ENCODE measurements at places on chromosomes 3 and 15.

DNA sequence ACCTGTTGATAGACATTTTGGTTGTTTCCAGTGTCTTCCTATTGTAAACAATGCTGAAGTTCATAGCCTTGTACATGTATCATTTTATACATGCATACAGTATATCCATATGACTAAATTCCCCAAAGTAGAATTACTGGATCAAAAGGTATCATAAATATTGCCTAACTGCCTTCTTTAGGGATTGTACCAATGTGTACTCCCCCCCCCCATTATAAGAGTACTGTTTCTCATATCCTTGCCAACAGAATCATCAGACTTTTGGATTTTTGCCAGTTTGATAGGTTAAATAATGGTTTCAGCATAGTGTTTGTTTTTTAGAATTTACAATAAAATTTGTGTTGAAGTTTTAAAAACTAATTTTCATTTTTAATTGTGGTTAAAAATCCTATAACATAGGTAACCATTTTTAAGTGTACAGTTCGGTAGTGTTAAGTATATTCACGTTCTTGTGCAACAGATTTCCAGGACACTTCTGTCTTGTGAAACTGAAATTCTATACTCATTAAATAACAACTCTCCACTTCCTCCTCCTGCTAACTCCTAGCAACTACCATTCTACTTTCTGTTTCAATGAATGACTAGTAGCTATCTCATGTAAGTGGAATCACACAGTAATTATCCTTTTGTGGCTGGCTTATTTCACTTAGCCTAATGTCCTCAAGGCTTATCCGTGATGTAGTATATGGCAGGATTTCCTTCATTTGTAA, 30.8 kb upstream of the MAP3K13 start:
- peak; percentile 48 for DNase-seq

GRCh38 chr3:197734667-197735318, 1.9 kb downstream of the RUBCN start:
- DNase-seq = no peak

DNA sequence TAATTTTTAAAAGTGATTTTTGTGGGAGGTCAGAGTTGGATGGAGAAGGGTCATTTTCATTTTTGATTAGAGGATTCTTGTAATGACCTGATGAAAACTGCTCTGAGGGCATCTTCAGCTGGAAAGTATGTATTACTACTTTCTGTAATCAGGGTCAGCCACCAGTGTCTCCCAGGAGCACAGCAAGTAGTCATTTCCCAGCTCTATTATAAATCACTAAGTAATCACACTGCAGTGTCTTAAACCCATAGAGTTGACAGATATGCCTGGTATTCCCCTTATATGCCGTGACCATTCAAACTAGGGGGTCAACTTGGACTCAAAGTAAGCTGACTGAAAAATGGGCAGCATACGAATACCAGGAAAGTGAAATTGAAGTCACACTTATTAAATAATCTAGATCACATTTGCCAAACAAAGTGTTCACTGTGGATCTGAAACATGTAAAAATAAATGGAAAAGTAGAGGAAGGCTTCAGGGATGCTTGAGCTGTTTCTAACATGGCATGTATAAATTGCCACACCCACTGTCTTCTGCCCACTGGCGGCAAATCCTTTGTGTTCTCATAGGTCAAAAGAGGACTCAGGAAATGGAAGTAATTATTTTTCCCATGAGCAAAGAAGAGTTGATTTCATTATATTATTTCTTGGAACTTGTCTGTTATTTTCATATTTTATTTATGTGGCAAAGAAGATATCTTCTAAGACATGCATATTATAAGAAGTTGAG, 105.7 kb downstream of the MBNL1 start:
- DNase-seq = no peak

DNA sequence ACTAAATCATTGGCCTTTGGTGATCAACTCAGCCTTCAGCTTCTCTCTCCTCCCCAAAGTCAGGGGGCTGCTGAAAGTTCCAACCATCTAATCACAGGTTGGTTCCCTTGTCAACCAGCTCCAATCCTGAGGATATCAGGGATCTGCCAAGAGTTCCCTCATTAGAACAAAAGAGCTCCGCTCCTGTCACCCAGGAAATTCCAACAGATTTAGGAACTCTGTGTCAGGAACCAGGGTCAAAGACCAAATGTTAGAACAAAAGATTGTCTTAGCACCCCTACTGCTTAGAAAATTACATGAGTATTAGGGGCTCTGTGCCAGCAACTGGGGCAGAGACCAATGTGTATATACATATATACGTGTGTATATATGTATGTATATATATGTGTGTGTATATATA, 32.3 kb upstream of the RAB7A start:
- DNase-seq = no peak

DNA sequence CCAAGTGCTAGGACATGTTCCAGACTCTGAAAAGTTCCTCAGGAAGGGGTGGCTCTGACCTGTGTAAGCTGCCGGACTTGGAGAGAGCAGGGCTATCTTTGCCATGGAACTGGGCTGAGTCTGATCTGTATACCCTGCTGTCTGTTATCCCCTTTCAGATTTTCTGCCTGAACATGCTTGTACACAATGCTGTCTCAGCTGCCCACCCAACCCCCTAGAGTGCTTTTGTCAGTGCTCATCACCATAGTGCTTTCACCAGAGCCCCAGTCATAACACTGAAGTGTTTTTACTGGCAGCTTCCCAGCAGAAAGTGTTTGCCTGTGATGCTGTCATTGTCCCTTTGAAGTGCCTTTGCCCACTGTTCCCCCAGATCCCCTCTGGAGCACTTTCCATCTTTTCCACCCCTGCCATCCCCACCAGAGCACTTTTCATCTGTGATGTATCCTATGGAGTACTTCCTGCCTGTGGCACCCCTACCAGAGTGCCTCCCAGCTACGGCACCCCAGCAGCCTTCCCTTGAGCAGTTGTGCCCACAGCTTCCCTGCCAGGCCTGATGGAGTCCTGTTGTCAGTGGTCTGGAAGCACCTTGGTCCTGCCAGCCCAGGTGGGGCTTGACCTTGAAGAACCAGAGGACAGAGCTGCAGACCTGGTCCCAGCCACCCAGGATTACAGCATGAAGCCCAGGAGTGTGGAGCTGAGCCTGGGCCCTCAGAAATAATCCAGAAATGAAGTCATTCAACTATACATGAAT, 397.7 kb downstream of the DIPK2A start:
- peak; percentile 83 for DNase-seq

- DNase-seq = no peak
Observed at GRCh38 chr15:75228787-75229186, 27.1 kb downstream of the C15orf39 start.

DNA sequence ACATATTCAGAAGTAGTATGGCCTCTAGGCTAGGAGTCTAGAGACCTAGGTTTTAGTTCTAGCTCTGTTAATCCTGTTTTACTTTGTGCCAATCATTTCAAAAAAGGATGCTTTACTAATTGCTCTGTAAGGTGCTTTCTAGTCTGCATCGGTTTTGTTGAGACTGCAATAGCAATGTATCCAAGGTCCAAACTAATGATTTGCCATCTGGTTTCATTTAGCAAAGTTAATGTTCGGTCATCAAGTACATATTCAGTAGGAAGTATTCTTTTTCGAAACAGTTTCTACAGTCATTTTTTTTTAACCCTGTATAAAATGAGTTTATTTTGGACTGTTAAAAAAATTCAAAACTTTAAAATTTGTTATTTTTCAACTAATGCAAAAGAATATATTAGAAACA, 2.0 kb upstream of the GALK2 start:
- no peak for DNase-seq

- DNase-seq = no peak
Observed at GRCh38 chr3:162704238-162704637, 1207.6 kb downstream of the OTOL1 start.

DNA sequence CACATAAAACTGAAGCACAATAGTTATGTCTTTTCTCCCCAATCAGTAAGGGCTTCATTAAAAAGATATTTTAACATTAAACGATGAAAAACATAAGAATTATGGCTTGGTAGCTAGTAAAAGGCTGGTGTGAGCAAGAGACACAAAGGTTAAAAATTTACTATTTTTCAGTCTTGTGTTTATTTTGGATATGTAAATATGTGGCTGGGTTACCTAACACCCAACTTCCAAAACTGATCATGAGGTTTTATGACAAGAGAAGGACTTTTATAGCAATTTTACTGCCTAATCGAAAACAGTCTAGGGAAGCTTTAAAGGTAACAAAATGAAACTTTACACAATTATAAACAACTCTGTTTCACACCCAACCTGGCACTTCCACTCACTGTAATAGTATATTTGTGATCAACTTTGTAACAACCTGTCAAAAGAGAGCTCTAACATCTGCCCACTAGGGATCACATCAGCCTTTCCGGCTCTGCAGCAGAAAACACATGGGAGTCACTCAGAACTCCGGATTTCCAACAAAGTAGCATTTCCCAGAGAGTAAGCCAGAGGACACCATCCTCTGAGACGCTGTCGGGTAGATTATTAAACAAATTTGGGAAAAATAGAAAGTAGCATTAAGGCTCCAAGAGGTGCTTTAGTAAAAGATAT, 123.4 kb upstream of the C2CD4B start:
- DNase-seq = no peak

DNA sequence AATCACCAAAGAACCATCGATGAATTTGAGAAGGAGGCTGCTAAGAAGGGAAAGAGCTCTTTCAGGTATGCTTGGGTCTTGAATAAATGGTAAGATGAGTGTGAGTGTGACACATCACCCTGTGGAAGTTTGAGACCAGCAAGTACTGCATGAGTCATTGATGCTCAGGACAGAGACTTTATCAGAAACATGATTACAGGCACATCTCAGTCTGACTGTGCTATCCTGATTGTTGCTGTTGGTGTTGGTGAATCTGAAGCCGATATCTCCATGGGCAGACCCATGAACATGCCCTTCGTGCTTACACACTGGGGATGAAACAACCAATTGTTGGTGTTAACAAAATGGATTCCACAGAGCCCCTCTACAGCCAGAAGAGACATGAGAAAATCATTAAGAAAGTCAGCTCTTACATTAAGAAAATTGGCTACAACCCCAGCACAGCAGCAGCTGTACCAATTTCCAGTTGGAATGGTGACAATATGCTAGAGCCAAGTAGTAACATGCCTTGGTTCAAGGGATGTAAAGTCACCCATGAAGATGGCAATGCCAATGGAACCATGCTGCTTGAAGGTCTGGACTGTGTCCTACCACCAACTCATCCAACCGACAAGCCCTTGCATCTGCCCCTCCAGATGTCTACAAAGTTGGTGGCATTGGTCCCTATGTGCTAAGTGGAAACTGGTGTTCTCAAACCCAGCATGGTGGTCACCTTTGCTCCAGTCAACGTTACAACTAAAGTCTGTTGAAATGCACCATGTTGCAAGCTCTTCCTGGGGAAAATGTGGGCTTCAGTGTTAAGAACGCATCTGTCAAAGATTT, 20.5 kb downstream of the TM4SF4 start:
- DNase-seq = no peak

GRCh38 chr3:188818282-188818681, 353.5 kb upstream of the TPRG1 start:
- no peak for DNase-seq

- no peak for DNase-seq
Observed at GRCh38 chr15:73867956-73868355, 5.4 kb upstream of the TBC1D21 start.

- peak; percentile 27 for DNase-seq
Observed at GRCh38 chr3:178244733-178245709, 291.2 kb upstream of the KCNMB2 start.

- DNase-seq = no peak
Observed at GRCh38 chr3:101513419-101513986, 491 bp upstream of the SENP7 start.

DNA sequence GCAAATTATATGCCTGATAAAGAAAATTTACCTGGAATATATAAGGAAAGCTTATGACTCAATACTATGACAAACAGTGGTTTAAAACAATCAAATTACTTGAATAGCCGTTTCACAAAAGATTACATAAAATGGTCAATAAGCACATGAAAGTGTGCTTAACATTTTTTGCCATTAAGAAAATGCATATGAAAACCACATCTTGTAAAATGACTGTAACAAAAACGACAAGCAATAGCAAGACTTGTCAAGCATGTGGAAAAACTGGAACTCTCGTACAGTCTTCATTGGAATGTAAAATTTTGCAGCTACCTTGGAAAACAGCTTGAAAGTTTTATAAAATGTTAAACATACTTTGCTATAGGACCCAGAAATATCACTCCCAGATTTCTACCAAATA, 1110.3 kb downstream of the NAALADL2 start:
- DNase-seq = no peak

DNA sequence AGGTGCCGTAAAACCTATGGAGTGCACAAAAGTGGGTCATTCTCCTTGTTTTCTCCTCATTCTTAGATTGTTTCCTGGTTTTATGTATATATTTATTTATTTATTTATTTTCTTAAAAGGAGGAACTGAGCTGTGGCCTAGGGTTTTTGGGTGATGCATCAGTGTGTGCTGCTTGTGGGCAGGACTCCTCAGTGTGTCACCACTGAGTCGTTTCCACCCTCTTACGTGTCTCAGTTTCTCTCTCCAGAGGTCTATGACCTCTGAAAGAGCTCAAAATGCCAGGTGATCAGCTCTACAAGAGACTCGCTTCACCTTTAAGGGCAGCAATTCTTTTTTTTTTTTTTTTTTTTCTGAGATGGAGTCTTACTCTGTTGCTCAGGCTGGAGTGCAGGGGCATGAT, 72.9 kb downstream of the CD200 start:
- no peak for DNase-seq

DNA sequence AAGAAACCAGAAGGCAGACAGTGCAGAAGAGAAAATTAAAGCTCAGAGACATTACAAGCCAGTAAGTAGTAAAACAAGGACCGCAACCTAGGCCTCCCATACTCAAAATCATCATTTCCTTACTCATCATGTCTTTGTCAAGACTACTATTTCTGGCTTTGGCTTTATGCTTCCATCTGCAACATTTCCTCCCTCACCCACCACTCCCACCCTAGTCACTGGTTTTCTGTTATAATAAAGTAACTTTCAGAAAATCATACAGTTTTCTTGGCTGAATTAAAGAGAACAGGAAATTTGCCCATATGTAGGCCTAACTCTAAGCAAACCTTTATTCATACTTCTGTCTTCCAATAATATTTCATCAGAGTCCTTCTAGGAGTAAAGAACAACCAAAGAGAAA, 247.6 kb upstream of the RORA start:
- no peak for DNase-seq

GRCh38 chr3:111761309-111761795, 97.7 kb upstream of the PHLDB2 start:
- no peak for DNase-seq

DNA sequence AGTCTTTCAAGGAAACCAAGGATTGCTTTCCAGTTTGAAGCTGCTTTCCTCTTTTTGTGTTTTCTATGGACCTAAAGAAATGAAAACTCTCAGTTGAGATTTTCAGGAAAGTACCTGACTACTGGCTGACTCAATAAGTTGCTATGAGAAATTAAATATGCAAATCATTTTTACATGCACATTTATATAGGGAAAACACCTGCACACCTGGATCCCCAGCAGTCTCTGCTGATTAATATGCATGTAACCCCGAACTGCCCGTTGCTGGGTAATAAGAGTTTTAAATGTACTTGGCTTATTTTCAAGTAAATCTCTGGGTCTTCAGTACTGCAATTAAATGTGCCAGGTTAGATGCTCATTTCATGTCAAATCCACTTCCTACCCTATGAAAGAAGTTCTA, 77.2 kb downstream of the KBTBD8 start:
- no peak for DNase-seq

All from NCI-H1417 (cell line).